ENCODE measurements at places on chromosomes 3 and 15. TPM values are rescaled to one million over a fixed set of nuclear protein-coding genes. Genes with fewer than 3 reads are reported as not detected.

The MUC20 gene
- total RNA-seq: 0.60 TPM

The CIDEC gene
- total RNA-seq: not detected

The ITIH1 gene
- not detected for total RNA-seq

The MANF gene
- total RNA-seq: 90.5 TPM

The CPLX3 gene
- under 0.01 TPM for total RNA-seq

The DNAH12 gene
- total RNA-seq: under 0.01 TPM

The SENP5 gene
- total RNA-seq: 28.7 TPM

The POLR2H gene
- 60.3 TPM for total RNA-seq

The LOXL1 gene
- total RNA-seq: 201 TPM

The TRA2B gene
- total RNA-seq: 117 TPM

The TRPM1 gene
- total RNA-seq: not detected

The GRM7 gene
- not detected for total RNA-seq

The UBA3 gene
- total RNA-seq: 100 TPM

The LYZL4 gene
- not detected for total RNA-seq

The CX3CR1 gene
- total RNA-seq: not detected

The P3H2 gene
- 2.6 TPM for total RNA-seq

The FANCD2 gene
- total RNA-seq: 3.6 TPM

The TXNRD3 gene
- total RNA-seq: 14.7 TPM

The RAB6B gene
- total RNA-seq: 0.52 TPM

The SETD5 gene
- total RNA-seq: 36.8 TPM

The SLC24A1 gene
- 4.1 TPM for total RNA-seq

The CPN2 gene
- total RNA-seq: not detected

The WDR76 gene
- 3.3 TPM for total RNA-seq

The LMCD1 gene
- 2.9 TPM for total RNA-seq

The PKM gene
- total RNA-seq: 2,310 TPM

The CHDH gene
- 0.09 TPM for total RNA-seq

The VIPR1 gene
- total RNA-seq: not detected

The UBE2E1 gene
- 73.8 TPM for total RNA-seq

The ADAMTSL3 gene
- total RNA-seq: 0.32 TPM

The COPS2 gene
- 100 TPM for total RNA-seq

The CHRNA7 gene
- 0.47 TPM for total RNA-seq

The ABHD17C gene
- 10.7 TPM for total RNA-seq

The SERPINI2 gene
- not detected for total RNA-seq

The RPS17 gene
- 2,116 TPM for total RNA-seq

The RBMS3 gene
- 50.8 TPM for total RNA-seq

The AGBL1 gene
- not detected for total RNA-seq

The ST8SIA2 gene
- total RNA-seq: not detected

The PLOD2 gene
- 65.9 TPM for total RNA-seq

The C3orf70 gene
- 0.34 TPM for total RNA-seq

The NTRK3 gene
- total RNA-seq: not detected

The TNFSF10 gene
- 9.2 TPM for total RNA-seq

The SAMMSON gene
- not detected for total RNA-seq

The PPM1L gene
- 0.69 TPM for total RNA-seq

The CLEC3B gene
- 33.1 TPM for total RNA-seq

The MESP1 gene
- total RNA-seq: 0.17 TPM

The FMN1 gene
- total RNA-seq: 26.4 TPM

The ITIH3 gene
- not detected for total RNA-seq

The CAMK2N2 gene
- 0.16 TPM for total RNA-seq

The PROK2 gene
- not detected for total RNA-seq

All from bronchial smooth muscle cell (primary cell).